ENCODE measurements at places on chromosomes 7 and 10.
A peak's percentile ranks its signal among the peaks of the same experiment; 100 is the strongest.

DNA sequence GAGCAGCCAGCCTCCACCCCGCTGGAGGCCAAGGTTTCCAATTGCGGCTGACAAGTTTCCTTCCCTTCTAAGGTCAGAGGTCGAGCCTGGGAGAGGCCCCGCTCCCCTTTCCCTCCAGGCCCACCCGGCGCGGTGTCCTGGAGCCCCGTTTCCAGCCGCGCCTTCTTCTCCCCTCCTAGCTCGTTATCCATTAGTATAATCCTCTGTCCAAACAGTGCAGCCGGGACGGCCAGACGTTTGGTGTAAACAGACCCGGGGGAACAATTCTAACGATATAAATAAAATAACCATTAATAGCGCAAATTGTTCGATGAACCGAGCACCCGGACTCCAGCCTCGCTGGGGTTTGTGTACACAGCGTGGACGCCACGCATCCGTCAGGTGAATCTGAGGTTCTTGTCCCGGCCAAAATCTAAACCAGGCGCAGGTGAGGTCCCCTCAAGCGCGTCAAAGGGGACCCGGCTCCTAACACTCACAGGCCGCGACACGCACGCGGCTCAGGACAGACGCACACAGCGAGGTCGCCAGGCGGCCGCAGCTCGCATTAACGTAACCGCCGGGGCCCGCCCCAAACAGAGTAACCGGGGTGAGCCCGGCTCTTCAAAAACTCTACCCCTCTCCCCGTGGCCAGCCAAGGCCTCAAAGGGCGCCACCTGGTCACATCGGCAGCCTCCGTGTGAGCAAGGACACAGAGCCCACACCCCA is 10.8 kb upstream of the NKX2-3 start:
- DNase-seq, result no peak

DNA sequence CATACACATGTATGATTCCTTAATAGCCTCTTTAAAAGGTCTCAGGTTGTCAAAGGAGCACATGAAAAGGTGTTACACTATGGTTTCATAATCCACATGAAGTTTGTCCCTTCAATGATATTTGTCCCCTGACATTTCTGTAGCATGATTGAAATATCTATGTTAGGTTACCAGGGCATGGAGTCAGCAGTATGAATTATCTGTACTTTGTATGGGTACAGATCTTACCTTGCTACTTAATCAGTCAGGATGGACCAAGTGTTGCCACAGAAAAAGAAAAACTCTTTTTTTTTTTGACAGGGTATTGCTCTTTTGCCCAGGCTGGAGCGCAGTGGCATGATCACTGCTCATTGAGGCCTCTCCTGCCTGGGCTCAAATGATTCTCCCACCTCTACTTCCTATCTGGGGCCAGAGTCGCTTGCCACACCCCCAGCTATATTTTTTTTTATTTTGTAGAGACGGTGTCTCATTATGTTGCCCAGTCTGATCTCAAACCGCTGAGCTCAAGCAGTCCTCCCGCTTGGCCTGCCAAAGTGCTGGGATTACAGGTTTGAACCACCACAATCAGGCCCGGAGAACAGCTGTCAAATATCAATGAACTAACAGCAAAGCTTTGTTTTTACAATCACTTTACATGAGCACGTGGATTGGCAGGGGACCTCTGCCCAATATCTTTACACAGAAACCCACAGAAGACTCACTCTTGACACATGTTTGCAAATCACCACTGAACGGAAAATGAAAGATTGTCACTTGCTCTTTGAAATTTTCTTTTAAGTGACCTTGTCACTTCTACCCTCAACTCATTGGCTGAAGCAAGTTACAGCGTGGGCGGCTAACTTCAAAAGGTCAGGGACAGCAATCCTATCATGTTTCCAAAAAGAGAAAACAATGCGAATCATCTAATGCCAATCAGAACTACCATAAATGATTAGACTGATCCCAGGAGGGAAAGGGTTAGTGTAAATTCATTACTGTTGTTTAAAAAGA is 140.2 kb downstream of the PRKG1 start:
- no peak for DNase-seq

DNA sequence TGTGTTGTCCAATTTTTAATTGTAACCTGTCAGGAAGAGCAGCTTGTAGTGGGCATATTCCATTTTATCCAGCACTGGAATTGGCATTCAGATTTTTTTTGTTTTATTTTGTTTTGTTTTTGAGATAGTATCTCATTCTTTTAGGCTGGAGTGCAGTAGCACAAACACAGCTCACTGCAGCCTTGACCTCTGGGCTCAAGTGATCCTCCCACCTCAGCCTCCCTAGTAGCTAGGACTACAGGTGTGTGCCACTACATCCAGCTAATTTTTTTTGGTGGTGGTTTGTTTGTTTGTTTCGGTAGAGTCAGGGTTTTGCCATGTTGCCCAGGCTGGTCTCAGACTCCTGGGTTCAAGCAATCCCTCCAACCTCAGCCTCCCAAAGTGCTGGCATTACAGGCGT is 44.7 kb downstream of the GUSB start:
- no peak for DNase-seq

DNA sequence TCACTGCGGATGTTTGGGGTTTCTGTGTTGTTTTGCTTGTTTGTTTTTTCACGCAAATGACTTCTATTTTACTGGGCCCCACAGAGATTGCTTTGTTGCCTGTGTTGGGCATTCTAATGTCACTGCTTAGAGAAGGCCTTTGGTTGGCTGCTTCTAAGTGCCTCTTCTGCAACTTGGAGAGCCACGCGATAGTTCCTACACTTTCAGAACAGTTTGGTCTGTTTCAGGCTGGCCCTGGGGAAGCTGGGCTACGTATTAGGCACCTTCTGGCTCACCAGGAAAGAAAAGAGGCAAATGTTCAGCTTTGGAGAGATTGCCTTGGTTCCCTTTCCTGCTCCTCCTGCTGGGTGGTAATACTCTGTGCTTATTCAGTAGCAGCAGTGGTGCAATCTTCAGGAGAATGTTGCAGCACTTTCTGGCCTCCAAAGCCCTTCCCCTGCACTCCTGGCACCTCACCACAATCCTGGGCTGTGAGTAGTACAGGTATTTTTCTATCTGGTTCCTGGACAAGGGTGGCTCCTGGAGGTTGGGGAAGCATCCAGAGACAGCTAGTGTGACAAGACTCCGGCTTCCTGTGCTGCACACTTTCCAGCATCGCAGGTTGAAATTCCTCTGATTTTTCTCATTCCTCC is 1.2 kb downstream of the ANTXRL start:
- DNase-seq, result no peak

- no peak for DNase-seq
Observed at GRCh38 chr7:338295-339061, 48.5 kb downstream of the FOXL3 start.

GRCh38 chr10:14014423-14014822 is 316.3 kb downstream of the FRMD4A start:
- DNase-seq, result no peak

- no peak for DNase-seq
Observed at GRCh38 chr7:72781631-72782030, 46.4 kb downstream of the TYW1B start.

DNA sequence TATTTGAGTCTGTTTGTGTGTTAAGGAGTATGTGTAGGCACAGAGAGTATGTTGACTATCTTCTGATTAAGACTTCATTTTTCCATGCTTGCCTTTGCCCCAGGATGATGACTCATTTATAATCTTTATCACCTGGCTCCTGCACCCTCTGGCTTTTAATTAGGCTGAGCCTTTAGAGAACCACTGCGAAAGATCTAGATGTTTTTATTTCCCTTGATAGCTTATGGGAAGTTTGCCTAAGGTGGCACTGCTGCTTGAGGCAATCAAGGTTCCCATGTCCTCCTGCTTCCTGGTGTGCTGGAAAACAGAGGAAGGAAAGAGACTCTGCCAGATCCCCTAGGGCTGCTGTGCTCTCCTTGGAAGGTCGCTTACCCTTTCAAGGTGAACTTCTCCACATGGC is 114.6 kb downstream of the ARL4A start:
- DNase-seq, result no peak

DNA sequence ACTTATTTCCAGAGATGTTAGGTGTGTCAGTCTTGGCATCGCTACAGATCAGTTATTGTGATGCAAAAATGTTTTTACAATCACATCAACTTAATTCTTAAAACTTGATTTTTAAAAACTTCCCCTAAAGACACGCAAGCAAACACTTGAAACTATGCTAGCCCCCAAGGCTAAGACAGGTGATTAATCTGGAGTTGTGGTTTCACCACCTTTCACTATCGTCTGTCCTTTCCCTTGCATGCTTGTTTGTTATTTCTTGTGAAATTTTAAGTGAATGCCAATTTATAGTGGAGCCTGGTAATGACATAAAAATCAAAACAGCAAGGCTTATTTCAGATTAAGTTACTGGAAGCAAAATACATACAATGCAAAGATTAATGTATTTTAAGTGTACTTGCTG is 70.4 kb downstream of the SLC35B4 start:
- DNase-seq, result no peak

GRCh38 chr10:44958196-44958897 is 1.3 kb upstream of the RASSF4 start:
- no peak for DNase-seq

DNA sequence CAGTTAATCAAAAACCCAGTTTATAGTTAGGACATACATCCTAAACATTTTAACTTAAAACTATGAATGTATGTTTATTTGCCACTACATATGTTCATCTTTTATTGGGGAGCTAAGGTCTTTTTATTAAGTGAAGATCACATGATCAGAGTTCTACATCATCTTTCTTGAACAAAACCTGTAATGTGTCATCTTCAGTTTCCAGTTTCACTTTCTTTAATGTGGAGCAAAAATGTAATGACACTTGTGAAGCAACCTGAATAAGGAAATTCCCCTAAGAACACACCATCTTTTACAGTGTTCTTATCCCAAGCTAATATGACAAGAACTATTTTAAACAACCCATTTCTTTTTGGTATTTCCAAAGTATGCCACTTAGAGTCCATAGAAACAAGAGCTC is 166.7 kb upstream of the BET1 start:
- no peak for DNase-seq

- DNase-seq, result no peak
Observed at GRCh38 chr7:71976645-71977044, 435.5 kb downstream of the CALN1 start.

GRCh38 chr10:21754410-21755011 is 220.5 kb downstream of the MLLT10 start:
- DNase-seq, result no peak

- DNase-seq, result no peak
Observed at GRCh38 chr10:52814506-52814905, 41.9 kb upstream of the MBL2 start.

DNA sequence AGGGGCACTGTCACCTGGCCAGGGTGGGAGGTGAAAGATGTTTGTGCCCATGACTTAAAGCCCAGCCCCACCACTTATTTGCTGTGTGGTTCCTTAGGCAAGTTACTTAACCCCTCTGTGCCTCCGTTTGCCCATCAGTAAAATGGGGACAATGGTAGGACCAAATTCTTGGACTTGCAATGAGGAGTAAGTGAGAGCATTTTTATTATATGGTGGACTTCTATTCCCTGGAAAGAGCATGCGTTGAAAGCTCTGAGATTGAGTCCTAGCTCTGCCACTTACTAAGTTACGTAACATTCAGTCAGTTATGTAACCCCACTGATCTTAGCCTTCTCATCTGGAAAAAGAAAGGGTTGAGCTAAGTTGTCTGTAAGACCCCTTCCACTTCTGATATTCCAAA is 18.8 kb downstream of the VSIR start:
- DNase-seq, result no peak

DNA sequence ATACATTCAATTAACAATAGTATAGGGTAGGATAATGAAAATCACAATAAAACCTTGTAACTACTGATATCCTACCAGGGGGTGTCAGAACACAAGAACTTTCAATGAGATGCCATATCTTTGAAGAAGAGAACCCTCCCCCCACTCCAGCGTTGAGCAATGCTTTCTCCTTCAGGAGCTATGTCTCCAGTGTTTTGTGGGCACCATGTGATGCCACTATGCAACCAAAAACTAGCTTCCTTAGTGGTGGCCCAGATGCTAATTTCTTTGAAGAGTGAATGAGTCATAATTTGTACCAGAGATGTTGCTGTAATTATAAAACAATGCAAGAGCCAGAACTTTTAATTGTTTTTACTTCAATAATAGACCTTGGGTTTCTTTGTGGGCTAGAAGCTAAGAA is 76.0 kb upstream of the ADO start:
- no peak for DNase-seq

- no peak for DNase-seq
Observed at GRCh38 chr7:36967387-36967786, 243.1 kb upstream of the AOAH start.

DNA sequence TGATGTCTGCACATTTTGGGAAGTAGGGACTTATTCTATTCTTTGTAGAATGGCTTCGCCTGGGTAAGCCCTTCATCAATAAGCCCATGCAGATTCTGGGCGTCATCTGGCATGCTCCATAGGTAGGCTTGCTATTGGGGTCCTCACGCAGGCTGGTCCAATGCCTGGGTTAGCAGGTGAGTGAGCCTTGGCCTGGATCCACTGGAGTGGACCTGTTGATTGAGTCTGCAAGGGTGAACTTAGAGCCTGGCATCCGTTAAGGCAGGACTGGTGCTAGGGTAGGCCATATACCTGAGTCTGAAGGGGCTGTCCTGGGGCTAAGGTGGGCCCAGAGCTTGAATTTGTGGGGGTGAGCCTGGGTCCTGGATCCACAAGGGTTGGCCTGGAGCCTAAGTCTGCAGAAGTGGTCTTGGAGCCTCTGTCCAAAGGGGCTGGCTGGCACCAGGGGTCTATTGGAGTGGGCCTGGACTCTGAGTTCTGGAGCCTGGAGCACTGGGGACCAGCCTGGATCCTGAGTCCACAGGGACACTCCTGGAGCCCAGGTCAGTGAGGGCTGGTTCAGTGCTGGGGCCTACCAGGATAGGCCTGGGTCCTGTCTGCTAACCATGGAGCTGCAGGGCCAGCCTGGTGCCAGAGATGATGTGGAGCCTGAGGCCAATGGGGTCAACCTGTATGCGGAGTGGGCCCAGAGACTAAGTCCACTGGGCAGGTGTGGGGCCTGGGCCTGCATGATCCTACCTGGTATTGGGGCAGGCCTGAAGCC is 297.7 kb downstream of the PTPRN2 start:
- no peak for DNase-seq

- DNase-seq, result no peak
Observed at GRCh38 chr10:114278140-114278883, 39.3 kb downstream of the VWA2 start.

GRCh38 chr7:67857698-67858097 is 861.1 kb downstream of the TYW1 start:
- DNase-seq, result no peak

GRCh38 chr10:77949167-77949566 is 22.6 kb upstream of the DLG5 start:
- DNase-seq, result peak; percentile 63
